NCI-H1092 treated with DMSO at 0.1 percent for 48 hours (cell line): ENCODE measurements at places on chromosomes 5 and 9.

DNA sequence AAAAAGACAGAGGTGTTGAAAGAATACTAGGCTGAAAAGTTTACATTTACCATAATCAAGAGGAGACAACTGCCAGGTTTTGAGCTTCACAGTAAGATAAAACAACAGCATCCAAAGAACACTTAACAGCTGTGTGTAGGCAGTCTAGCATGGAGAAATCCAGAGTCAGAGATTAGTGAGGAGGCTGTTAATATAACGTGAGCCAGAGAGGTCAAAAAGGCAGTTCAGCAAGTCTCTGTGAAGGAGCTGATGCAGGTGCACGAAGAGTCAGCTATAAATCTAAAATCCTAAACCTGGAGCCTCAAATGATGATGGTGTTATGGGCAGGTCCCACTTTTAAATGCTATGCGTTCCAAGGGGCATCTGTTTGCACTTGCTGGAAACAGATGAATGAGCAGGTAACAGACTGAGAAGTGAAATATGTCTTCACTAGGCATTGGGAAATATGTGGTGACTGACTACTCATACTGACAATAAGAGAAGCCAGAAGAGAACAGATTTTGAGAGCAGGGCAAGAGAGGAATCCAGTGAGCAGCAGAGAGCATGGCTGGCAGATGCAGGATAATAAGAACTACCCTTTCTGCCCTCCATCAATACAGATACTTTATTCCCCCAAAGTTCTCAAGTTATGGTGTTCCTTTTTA, 8.7 kb downstream of the APTX start:
- DNase-seq: no peak

GRCh38 chr5:88214655-88215054, 54.0 kb downstream of the TMEM161B start:
- DNase-seq: no peak

GRCh38 chr5:36367524-36367923, 65.8 kb upstream of the RANBP3L start:
- DNase-seq: no peak

GRCh38 chr5:53871050-53871449, 310.6 kb downstream of the NDUFS4 start:
- no peak for DNase-seq

- no peak for DNase-seq
Observed at GRCh38 chr5:93746406-93747056, 5.1 kb upstream of the POU5F2 start.

- peak; percentile 64 for DNase-seq
Observed at GRCh38 chr9:121075251-121076036, 689 bp downstream of the CNTRL start.

GRCh38 chr9:18394847-18395351, 79.1 kb upstream of the ADAMTSL1 start:
- DNase-seq: peak; percentile 58

DNA sequence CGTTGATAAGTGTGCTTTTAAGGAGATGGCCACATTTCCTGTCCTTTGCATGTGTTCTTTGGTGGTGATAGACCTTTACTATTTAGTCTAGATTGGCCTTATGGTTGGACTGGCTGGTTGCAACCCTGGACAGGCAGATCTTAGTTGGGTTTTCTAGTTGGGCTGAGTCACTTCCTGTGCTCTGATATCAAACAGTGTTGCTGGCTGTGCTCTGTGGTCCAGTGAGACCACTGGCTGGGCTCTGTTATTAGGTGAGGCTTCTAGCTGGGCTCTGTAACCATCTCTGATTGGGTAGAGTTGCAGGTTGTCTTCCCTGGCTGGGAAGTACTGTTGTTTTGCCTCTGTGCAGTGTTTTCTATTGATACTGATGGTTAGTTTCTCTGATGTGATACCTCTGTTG, 432.5 kb downstream of the LRRC70 start:
- no peak for DNase-seq

GRCh38 chr9:27198190-27198589, 89.2 kb downstream of the TEK start:
- peak; percentile 4 for DNase-seq

DNA sequence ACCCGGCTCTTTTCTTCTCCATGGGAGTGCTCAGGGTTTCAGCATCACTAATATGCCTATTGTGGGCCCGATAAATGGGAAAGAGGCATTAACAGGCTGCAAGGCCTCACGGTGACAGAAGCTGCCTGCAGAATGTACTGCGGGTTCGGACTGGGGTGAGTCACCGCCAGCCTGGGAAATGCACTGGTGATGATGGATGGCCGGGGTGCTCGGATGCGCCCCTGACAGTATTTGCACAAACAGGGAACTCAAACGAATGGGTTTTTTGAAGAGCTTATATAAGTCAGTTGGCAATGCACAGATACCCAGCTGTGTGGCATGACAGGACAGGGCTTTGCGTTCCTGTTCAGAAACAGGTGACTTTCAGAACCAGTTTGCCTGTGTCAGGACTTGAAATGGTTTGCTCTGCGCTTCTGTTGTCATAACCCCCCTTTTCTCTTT, 42.0 kb upstream of the PITX1 start:
- no peak for DNase-seq
